ENCODE measurements at places on chromosomes 16 and 17.

GRCh38 chr16:47363761-47364160 lies 97.1 kb downstream of the ITFG1 start:
- no peak for DNase-seq

- DNase-seq: no peak
Observed at GRCh38 chr17:68341482-68341881, 50.2 kb downstream of the ARSG start.

DNA sequence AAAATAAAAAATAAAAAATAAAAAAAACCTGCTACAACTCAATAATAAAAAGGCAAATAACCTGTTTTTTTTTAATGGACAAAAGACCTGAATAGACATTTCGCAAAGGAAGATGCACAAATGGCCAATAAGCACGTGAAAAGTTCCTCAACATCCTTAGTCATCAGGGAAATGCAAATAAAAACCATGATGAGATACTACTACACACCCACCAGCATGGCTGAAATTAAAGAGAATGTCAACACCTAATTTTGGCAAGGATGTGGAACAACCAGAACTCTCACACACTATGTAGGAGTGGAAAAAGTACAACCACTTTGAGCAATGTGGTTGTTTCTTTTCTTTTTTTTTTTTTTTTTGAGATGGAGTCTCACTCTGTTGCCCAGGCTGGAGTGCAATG lies 24.6 kb downstream of the COG7 start:
- no peak for DNase-seq

DNA sequence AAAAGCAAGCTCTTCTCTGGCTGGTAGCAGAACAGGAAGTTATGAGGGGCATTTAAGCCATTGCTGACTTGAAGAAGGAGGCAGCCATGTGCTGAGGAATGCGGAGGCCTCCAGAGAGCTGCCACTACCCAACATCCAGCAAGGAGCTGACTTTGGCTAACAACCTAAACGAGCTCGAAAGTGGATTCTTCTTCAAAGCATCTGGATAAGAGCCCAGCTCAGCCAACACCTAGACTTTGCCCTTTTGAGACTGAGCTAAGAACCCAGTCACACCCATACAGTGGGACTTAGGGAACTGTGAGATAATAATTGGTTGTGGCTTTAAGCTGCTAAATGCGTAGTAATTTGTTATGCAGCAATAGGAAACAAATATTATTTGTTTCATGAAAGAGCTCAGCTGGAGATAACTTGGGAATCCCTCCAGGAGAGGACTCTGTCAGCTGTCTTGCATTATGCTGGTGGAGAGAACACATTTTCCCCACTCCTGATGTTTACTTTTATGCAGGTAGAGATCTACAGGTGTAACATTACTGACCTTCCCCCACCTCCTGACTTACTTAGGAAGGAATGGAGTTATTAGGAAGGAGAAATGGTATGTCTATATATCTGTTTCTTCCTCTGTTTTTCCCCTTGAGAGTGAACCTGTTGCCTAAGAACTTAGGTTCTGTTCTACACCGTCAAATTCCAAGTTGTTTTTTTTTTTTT lies 52.7 kb upstream of the ZNF629 start:
- no peak for DNase-seq

DNA sequence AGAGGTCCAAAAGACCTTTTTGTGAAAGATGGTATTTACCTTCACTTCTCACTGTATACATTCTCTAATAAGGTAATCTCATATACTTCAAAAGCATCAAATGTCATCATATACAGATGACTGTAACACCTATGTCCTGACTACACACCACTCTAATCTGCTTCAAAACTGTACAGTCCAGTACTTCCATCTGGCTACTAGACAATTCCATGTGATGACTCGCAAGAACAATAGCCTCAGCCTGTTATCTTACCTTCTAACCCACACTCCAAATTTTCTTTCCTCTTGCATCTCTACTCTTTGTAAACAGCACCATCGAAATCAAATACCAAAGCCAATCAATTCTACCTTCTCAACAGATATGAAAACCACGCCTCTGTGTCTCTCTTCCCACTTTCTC lies 24.1 kb downstream of the MYO1D start:
- no peak for DNase-seq

DNA sequence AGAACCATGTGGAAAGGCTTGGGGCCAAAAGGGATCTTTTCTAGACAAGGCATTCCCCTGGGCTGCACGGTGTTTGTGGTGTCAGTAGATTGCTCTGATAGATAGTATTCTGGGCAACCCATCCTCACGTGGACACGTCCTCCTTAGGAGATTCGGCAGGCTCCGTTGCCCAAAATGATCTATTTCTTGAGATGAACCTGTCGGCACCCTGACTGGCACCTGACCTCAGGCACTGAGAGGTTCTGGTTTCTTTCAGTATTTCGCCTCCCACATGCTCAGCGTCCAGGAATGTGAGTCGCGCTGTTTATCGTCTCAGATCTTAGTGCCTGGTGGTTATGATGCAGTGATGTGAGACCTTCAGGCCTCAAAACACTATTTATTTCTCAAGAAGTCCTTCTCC lies 89.7 kb downstream of the MARCHF10 start:
- no peak for DNase-seq

DNA sequence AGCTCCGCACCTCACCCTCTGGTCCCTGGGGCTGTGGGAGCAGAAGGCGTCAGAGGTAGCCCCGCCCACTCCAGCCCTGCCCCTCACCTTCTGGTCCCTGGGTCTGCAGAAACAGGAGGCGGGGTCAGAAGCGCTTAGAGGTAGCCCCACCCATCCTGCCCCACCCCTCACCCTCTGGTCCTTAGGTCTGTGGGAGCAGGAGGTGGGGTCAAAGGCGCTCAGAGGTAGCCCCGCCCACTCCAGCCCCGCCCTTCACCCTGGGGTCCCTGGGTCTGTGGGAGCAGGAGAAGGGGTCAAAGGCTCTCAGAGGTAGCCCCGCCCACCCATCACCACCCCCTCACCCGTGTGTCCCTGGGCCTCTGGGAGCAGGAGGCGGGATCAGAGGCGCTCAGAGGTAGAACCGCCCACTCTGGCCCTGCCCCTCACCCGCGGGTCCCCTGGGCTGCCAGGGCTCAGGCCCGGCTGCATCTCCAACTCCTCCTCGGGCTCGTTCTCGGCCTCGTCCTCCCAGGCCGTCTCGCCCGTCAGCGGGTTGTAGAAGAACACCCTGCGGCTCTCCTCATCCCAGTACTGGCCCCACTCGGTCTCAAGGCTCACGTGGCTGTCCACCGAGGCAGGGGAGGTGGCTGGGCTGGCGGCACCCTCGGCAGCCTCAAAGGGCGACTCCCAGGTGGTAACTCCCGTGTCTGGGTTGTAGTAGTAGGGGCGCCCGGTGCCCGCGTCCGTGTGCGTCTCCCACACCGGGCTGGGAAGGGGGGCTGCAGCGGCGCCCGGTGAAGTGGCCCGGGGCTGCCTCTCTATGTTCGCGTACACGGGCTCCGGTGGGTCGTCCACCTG lies 27.2 kb downstream of the ARHGAP27 start:
- no peak for DNase-seq

- DNase-seq: no peak
Observed at GRCh38 chr17:77147357-77147801, 6.6 kb downstream of the SEC14L1 start.

- no peak for DNase-seq
Observed at GRCh38 chr16:79293836-79294460, 306.6 kb downstream of the MAF start.

DNA sequence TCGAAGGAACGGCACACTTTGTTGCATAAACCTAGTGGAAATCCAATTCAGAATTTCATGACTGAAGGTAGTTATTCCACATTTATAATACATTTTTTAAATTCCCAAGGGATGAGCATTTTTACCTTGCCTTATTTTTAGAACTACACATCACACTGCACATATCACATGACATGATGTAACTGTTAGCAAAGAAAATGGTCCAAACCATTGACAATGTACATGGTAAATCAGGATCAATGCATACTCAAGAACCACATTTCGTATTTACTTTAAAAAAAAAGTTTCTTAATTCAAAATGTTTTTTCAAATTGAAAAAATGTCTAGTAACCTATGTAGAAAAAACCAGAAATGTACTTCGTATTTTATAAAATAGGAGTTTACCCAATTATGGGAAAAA lies 2.5 kb downstream of the KANSL1 start:
- DNase-seq: no peak

DNA sequence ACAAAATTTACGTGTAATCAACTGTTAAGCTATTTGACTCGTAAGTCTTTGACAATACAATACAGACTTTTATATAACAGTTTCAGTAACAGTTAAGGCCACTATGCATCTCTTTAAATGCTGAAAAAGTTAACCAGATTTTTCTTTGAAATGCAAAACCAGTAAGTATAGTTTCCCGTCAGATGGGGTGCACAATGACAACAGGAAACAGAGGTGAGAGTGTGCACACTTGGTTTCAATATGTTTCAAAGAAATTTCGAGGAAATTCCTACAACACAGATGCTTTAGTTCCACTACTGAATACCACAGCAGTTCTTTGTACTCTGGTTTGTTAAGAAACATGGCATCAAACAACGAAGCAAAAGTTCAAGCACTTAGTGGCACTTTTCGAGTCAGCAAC lies 48.4 kb downstream of the RNF157 start:
- DNase-seq: no peak
